Activated T-helper 1 cell treated with anti-CD3 and anti-CD28 coated beads, Interleukin-2, amount 50 U/mL, for 16 hours (primary cell): ENCODE measurements at places on chromosomes 7 and 10.
A peak's percentile ranks its signal among the peaks of the same experiment; 100 is the strongest.

GRCh38 chr7:158702944-158703343 is 1.7 kb downstream of the NCAPG2 start:
- no peak for DNase-seq

DNA sequence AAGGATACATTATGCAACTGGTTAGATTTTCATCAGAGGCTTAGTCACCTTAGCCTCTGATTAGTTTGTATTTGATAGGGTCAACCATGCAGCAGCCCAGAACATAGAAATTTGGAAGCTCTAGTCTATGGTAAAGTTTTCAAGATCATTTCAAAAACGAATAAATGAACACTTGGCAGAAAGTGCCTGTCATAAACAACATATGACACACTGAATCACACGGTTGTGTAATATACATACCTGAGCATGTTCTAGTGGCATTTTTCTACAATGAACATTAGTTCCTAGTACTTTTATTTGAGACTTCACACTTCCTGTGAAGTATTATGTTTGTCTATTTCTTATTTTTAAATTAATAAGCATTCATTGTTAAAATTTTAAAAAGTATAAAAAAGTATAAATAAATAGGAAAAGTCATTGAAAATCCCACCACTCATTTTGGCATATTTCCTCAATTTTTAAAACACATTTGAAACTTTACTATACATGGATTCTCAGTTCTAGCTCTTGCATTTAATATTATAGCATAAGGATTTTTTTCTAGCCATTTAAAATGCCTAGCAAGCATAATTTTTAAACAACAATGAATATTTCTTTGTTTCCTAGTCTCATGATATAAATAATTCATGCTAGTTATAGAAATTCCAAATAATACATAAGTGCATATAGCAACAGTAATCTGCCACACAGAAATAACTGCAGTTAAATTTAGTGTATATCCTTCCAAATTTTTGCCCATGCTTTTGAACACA is 25.7 kb upstream of the PRPS1L1 start:
- no peak for DNase-seq

GRCh38 chr7:149817836-149818535 is 20.2 kb upstream of the ZNF862 start:
- no peak for DNase-seq

DNA sequence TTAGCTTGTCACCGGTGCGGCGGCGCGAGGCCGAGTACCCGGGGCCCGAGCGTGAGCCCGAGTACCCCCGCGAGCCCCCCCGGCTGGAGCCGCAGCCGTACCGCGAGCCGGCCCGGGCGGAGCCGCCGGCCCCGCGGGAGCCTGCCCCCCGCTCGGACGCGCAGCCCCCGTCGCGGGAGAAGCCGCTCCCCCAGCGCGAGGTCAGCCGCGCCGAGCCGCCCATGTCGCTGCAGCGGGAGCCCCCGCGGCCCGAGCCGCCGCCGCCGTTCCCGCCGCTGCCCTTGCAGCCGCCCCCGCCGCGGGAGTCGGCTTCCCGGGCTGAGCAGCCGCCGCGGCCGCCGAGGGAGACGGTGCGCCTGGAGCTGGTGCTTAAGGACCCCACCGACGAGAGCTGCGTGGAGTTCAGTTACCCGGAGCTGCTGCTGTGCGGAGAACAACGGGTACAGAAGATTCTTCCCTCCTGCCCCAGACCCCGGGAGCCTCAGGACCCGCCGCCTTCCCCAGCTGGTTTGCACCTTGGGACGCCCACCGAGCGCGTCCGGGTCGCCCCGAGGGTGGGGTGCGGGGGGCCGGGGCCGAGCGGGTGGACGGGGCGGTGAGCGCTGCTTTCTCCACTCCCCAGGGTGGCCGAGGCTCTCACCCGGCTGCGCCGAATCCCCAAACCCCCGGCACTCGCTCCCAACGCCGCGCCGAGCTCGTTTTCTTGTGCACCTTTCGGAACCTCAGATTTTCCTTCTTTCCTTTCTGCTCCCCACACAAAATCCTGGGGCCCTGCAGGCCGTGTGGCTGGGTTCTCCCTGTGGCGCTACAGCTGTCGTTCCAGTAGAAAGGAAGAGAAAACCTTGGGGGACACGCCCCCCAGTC is 708 bp downstream of the UBN2 start:
- peak; percentile 12 for DNase-seq

GRCh38 chr7:38330861-38331621 is 57.6 kb upstream of the TARP start:
- DNase-seq = no peak

DNA sequence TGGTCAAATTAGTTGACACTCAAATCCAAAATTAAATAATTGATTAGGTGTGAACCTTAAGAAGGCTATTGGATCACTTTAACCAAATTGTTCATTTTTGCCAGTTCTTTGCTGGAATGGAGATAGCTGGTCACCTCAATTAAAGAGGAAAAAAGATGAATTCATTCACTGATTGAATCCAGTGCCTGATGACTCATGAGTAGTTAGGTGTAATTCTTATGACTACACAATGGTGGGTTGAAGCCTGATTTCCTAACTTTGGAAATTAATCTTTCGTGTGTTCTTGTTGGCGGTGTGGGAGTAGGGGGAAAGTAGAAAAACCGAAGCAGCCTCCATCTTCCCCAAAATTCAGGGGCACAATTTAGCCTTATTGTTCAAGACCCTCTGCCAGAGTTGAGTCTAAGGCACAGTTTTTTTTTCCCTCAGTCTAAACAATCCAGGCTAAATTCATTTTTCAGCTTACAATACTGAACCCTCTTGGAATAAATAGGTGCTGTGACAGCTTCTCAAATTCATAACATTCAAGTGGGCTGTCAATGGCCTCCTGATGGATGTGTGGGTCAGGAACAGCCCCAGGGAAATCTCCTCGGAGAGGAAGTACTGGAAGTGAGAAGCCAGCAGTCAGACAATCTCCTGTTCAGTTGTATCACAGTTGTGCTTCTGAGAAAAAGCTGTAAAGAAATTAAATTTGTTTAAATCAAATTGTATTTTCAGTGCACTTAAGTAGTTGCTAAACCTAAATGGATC is 356.6 kb downstream of the BBS9 start:
- DNase-seq = no peak

DNA sequence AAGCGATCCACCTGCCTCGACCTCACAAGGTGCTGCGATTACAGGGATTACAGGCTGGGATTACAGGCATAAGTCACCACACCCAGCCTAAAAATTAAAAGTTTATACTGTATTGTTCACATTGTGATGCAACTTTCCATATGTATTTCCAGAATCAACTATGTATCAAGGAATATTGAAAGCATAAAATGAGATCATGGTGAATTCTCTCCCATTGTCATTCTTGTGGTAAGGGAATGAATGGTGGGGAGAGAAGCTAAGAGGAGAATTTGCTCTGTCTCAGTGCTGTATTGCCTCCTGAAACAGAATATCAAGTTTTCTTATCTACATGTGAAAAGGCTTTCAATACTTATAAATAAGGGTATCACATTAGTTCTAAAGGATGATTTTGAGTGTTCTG is 81.7 kb downstream of the CD36 start:
- DNase-seq = no peak

DNA sequence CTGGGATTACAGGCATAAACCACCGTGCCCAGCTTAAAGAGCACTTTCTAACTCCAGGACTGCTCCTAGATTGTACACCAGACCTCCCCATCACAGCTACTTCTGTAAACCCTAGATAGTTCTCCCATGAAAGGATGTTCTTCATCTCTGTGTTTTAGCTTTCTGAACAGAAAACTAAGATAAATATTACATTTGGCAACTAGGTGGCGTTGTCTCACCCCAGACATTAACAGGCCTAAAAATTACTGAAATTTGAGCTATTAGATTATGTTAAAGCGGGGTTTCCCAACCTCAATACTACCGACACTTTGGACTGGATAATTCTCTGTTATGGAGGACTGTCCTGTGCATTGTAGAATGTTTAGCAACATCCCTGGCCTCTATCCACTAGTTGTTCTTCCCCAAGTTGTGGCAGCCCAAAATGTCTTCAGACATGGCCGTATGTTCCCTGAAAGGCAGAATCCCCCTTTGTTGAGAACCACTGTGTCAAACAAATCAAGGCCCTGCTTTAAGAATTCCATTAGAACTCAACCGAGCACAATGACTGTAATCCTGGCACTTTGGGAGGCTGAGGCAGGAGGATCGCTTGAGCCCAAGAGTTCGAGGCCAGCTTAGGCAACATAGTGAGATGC is 19.1 kb downstream of the ATOH7 start:
- no peak for DNase-seq

- no peak for DNase-seq
Observed at GRCh38 chr7:40057292-40057691, 77.1 kb downstream of the MPLKIP start.

DNA sequence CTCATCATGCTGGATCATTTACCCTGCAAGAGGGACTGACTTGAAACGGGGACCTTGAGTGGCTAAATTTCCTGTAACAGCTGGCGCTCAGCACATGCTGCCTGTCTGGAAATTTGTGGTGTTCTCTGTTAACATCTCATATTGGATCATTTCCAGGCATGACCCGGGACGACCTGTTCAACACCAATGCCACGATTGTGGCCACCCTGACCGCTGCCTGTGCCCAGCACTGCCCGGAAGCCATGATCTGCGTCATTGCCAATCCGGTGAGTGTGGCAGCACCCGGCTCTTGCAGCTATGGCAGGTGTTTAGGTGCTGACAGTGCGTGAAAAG is 9.9 kb downstream of the MDH2 start:
- no peak for DNase-seq

GRCh38 chr10:128540128-128540762 is 414.0 kb upstream of the MKI67 start:
- no peak for DNase-seq

GRCh38 chr10:73998623-73998928 is 660 bp downstream of the VCL start:
- DNase-seq = no peak

GRCh38 chr10:31697271-31698180 is 231.1 kb downstream of the ARHGAP12 start:
- DNase-seq = no peak

DNA sequence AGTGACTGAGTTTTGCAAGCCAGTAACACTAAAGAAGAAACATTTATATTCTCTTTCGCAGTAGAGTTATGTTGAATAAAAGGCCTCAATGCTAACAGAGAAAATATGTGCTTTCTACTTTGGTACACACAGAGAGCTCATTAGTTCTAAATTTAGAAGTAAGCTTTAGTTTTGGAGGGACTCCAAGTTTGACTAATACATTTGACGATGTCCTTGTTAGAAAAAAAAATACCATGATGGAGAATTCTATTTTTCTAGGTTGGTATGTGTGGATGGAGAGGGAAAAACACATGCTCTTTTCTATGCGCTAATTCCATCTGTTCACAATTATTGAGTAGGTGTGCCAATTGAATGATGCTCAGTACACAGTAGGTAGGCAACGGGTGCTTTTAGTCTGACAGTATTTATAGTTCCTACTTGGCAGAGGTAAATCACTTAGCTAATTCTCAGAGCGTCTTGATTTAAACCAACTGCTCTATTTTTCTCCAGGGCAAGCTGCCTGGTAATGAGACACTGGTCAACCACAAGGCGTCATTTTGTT is 327.2 kb upstream of the AKR1E2 start:
- DNase-seq = no peak
